ENCODE measurements at places on chromosomes 1 and 21.

DNA sequence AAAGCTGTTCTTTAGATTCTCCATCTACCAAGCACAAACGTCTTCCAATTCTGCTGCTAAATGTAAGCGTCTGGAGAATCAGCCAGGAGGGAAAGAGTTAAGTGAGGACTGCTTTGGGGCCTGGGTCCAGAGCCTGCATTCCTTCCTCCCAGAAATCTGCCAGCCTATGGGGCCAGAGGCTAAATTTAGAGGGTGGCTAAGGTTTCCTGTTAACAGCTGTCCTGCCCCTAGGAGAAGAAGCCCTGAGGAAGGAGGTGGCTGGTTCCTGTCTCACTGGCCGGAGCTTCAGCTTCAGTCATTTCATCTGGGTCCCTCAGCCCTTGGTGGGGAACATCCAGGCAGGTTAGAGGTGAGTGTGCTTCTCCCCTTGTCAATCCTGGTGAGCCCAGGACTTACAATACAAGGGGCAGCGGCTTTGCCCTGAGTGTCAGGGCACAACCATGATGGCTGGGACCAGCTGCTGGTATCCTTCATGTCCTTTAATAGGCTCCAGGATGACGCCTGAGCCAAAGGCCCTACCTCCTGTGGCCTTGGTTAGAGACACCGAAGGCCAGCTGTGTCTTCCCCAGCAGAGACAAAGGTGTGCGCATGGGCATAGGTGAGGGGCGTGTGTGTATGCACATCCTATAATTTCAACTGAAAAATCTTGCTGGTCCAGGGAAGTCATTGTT, at the start of gene STYXL2:
Gene STYXL2 (plus strand): TSS at position 230 of the 671 bp plus-strand sequence. CDS start 775 bp downstream, outside the sequence.
- DNase-seq, result no peak

GRCh38 chr1:100387209-100387608, 34.9 kb downstream of the CDC14A start:
- no peak for DNase-seq

DNA sequence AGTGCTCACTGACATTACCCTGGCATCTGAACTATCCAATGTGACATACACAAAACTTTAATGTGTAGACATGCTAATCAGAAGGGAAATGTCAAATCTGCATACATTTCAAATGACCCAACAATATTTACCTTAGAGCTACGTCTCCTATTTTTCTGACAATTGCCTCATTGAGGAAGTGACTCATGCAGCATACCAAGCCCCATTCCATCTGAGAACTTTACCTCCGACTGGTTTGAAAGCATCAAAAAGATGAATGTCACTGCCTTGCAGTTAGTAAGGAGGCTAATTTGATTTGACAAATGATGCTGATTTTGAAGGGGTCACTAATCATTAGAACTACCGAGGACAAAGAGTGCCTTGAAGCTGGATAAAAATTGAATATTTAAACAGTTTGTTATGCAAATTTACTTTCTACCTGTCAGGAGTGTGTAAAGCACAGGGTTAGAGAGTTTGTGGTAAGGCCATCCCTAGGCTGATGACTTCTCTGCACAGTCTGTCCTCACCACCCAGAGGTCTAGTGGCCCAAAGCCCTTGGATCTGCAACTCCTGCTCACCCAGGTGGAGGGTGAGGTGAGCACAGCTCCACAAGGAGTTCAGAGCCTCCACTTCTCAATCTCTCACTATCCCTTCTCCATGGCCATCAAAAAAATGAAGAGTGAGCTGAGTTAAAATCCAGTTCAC, 500.3 kb upstream of the C1orf87 start:
- no peak for DNase-seq

- DNase-seq, result no peak
These were observed 14.5 kb downstream of the DLGAP3 start for GRCh38 chr1:34914958-34915357.

- no peak for DNase-seq
These were observed 18.3 kb upstream of the PPIE start for GRCh38 chr1:39720094-39720999.

DNA sequence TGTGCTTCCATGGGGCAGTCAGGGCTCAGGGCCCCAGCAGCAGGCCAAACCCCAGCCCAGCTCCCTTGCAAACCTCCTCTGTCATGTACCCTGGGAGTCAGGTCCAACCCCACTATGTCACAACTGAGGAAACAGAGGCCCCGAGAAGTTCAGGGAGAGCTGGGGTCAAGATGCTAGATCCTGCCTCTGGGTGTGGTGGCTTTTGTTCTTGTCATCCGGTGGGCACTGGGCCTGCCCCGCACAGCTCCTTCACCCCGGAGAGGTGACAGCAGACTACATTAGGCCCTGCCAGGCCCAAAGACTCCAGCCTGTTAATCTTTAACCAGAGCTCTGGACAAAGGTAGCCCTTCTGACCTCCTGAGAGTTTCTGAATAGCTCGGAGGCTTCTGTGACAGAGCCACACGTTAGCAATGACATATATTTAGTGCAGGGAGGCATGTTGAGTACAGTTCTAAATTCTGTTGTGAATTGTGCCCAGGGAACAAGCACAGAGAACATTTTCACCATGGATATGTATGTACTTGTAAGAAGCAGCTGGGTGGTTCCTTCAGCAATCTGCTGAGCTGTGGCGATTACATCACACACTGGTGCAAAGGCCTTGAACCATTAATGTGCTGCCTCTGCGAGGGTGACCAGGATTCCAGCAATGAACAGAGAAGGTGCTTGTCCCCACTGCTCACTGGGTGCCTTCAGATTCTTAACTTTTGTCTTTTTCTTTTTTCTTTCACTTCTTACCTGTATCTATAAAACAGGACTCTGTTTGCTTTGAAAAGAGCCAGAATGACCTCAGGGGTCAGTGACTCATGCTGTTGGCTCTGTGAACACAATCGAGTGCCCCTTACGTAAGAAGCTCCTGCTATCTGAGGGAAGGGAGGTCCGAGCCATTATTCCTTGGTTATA, 102.8 kb downstream of the RHOU start:
- no peak for DNase-seq

DNA sequence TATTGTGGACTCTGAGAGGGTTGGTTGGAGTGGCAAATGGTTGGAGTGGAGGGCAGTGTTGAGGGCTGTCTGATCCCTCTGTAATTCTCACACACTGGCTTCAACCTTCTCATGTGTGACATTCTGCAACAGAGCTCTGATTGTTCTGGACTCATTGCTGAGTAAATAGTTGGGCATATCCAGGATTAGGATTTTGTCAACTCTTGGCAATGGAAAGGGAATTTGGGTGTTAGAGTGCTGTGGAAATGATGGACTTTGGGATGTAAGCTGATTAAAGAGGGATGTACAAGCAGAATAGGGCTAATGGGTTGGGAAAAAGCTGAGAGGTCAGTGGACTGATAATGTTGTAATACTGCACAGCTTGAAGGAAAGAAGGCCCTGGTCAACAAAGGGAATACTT, 16.5 kb downstream of the TLCD4 start:
- DNase-seq, result no peak

- no peak for DNase-seq
These were observed 11.7 kb downstream of the SLC19A1 start for GRCh38 chr21:45530423-45531113.

GRCh38 chr1:207259391-207259790, 62.1 kb upstream of the CD55 start:
- no peak for DNase-seq
